ENCODE measurements at places on chromosomes 6 and 20.

- no peak for DNase-seq
Measured at GRCh38 chr6:20180935-20181334, 31.3 kb downstream of the MBOAT1 start.

DNA sequence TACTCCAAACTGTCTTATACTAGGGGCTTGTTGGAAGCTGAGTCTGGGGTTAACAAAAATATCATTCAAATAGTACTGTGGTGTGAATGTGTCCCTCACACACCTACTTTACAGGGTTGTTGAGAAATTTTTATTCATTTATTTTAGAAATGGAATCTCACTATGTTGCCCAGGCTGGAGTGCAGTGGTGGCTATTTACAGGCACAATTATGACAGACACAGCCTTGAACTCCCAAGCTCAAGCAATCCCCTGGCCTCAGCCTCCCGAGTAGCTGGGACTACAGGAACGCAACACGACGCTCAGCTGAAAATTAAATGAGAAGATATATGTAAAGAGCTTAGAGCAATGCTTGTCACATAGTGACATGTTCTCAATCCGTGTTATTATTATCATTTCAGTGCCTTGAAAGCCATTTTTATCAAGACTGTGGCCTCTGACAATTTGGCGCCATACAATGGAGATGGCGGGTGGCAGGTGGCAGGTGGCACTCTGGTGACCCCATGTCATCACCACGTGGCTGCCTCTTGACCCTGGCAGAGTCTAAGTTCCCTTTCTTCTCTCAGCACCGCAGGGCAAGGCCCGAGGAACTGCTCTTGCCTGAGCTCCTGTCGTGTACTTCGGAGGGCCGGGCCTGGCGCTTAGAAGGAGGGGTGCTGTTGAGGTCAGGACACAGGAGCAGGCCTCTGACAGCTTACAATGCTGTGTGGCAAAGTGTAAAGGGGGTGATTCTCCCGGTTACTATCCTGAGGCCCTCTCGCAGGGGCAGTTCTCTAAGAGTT is 64.5 kb downstream of the STX11 start:
- no peak for DNase-seq

DNA sequence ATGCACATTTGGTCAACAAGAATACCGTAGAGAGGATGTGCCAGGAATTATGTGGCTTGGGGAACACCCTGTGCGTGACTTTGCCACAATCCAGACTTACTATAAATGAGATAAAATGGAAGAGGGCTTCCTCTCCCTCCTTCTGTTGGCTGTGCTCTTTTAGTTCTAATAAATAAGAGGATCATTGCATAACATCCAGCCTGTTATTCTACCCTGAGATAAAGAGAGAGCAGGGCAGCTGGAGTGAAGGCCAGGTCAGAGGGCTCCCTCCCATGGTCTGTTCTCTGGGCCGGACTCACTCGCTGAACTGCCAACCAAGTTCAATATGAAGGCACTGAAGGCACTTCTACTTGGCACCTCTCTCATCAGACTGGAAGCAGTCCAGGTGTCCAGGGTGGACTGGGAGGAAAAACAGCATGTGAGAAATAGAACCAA is 91.7 kb downstream of the MTFR2 start:
- DNase-seq: no peak

DNA sequence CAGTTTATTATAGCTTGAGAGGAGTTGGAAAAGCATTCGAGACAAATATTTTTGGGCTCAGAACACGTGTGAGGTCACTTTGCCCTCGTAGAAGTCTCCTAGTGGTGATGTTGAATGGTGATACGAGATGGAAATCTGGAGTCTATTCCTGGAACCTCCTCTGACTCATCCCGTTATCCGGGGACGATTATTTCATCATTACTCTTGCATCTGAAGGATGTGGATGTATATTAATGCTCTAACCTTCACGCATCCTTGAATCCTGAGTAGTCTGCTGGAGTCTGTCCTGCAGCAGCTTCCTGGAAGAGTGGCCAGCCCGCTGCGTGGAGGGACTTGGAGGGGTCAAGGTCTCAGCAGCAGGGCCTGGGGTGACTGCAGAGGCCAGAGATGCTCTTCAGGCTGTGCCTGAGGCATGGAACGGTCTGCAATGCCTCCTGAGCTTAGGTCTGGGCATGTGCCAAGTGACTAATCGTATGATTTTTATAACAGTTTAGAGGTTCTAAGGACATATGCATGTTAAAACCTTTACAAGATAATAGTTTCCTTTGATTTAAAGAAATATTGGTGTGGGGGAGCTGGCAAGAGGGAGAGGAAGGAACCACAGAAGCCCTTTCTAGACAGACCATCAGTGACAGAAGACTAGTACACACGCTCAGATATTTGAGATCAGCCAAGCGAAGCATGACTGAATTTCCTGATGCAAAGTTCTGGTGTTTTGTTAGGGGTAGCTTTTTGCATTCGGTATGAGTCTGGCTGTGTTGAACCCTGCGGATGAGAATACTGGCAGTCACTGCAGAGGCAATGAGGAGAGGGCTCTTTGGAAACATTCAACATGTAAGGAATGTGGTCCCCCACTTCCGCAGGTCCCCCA is 400.2 kb downstream of the QKI start:
- DNase-seq: no peak

GRCh38 chr6:96626759-96627364 is 63.9 kb downstream of the FHL5 start:
- peak; percentile 30 for DNase-seq

- DNase-seq: no peak
Measured at GRCh38 chr6:118784641-118785164, 109.2 kb upstream of the ASF1A start.

DNA sequence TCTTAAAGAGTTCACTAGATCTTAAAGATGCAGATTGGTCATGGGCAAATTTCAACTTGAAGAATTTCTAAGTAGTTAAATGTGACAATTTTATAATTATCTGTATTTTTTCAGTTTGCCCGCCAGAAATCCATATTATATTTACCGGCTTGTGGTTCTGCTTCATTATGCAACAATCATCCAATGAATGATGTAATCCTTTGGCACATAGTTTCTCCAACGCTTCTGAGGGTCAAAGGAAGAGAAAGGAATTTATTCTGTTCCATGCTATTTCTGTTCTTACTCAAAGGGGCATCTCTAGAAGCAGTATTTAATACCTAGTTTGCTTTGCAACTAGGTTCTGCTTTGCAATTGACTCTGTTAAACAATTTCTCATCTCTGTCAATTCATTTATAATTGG is 359.3 kb upstream of the PLCB4 start:
- no peak for DNase-seq

GRCh38 chr6:72619883-72620696 is 1.8 kb upstream of the KCNQ5 start:
- peak; percentile 67 for DNase-seq

GRCh38 chr6:23081701-23082100 is 512.3 kb downstream of the HDGFL1 start:
- DNase-seq: no peak

DNA sequence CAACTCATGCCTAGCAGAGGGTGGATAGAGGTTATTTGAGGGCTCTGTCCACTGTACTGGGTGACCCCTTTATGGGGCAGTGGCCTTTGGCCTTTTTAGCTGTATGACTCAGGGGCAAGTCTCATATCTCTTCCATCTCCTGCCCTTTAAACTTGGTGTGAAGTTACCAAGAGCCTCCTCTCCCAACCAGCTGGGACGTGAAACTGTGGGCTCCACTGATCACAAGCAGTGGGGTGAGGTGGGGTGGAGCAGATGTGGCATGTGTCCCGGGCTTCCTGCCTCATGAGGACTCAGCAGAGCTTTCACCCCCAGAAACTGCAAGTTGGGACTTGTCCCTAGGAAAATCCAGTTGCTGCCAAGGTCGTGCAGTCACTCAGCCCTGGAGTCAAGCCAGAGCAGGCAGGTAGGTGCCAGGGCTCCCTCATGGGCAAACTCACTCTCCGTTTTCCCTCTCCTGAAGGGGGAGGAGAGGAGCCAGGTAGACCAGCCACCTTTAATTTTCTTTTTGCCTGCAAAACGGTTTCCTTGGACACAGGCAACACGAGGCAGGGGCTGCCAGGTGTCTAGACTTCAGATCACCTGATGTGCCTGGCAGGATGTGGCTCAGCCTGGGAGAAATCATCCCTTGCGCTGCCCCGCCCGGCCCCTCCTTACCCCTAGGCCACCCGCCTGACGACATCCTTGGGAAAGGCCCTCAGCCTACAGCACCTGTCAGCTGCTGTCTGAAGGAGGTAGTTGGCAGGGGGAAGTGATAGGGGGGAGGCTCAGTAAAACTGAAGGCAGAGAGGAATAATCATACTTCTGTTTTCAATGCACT is 4.0 kb downstream of the CDKN1A start:
- DNase-seq: peak; percentile 90
